ENCODE measurements at places on chromosomes 5 and 9.
A peak's percentile ranks its signal among the peaks of the same experiment; 100 is the strongest.

GRCh38 chr5:87339986-87340385 lies 72.3 kb downstream of the RASA1 start:
- no peak for DNase-seq

DNA sequence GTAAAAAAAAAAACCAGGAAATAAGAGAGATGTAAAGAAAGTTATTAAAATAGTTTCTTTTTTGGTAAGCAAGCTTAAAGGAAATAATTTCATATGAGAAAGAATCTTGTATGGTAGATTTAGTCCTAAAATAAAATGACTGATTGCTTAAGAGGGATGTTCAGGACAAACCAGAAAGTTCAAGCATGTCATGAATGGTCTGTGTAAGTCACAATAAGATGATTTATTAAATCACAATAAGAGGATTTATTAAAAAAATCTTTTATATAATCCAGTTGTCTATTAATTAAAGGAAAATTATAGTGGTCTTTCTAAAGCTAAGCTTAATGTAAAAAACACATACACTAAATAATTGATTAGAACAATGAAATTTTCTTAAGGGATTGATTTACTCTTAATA lies 91.8 kb upstream of the OR13F1 start:
- no peak for DNase-seq

DNA sequence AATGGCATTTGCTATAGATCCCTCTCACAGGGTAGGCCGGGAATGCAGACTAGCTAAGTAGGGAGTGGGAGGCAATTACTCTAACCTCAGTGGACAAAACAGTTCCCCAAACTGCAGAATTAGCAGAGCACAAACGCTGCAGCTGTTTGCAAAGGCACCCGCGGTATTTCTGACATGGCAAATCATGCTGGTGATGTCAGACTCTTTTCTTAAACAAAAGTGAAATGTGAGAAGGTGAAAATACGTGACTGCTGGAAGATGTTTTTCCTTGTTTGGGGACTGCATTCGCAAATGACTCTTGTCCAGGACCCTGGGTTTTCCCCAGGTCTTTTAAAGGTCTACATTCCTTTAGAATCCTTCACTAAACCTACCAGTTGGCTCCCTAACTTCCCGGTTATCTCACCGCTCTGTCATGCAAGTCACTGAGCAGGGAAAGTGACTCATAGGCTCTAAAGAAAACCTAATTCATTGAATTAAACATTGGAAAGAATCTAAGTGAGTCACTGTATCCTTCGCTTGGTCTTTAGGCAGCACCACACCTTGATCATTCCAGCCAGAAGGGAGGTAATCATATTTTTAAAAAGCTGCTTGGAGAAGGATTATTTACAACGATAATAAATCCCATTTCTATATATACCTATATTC lies 91.5 kb upstream of the DNAH5 start:
- DNase-seq: peak; percentile 96

GRCh38 chr5:169832304-169832703 lies 148.0 kb downstream of the INSYN2B start:
- DNase-seq: no peak

GRCh38 chr5:153086486-153086885 lies 404.0 kb upstream of the GRIA1 start:
- DNase-seq: no peak

- DNase-seq: peak; percentile 3
These were observed 209.4 kb upstream of the TLE4 start for GRCh38 chr9:79362100-79363081.

DNA sequence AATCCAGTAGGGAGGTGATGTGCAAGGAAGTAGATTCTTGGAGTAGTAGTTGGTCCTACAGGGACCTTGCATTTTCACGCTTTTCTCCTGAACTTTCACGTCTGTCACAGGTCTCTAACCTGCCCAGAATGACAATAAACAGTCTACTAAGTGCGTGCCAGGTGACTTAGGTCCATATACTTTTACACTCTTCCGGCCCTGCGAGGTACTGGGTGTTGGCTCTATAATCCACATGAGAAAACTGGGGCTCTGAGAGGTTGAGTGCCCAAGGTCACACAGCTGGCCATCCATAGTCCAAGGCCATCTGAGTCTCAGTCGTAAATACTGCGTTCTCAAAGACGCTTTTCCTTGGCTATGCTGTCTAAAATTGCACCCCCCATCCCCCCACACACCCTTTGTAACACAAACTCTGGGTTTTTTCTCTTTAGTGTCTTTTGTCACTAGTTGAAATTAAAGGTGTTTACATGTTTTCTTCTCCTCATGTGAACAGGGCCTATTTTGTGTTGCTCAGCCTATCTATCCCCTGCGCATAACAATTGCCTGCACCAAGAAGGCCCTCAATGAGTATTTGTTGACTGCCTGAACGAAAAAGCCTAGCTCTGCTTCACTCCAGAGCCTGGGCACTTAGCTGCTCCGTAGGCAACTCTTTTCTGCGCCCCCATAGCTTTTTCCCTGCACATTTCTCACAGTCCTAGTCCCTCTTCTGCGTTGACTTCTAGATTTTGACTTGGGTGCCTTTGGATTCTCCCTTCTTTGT lies 943 bp downstream of the SFXN1 start:
- DNase-seq: no peak

GRCh38 chr9:14272927-14273528 lies 40.9 kb downstream of the NFIB start:
- peak; percentile 52 for DNase-seq

DNA sequence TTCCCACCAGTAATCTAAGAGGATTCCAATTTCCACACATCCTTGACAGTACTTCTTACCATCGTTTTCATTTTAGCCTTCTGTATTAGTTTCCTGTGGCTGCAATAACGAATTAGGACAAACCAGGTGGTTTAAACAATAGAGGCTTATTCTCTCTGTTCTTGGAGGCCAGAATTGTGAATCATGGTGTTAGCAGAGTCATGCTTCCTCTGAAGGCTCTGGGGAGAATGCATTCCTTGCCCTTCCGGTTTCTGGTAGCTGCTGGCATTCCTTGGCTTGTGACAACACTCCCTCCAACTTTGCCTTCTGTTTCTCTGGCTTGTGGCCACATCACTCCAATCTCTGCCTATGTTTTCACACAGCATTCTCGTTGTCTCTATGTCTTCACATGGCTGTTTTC lies 23.5 kb downstream of the RIGI start:
- DNase-seq: peak; percentile 85

DNA sequence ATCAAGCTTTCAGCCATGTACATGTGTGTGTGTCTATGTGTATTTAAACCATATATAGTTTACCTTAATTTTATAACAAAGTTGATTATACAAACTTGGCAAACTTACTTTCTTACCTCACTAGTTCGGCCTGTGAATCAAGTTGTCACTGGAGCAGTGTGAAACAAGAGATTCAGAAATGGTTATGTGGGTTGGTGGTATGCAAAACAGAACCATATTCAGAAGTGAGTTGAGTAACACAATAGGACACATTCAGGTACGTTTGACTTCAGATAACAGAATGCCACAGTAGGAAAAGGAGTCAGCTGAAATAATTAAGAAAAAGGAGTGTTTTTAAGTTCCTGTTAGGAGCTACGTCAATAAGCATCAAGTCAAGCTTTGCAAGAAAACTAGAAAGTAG lies 21.5 kb downstream of the XPA start:
- no peak for DNase-seq

DNA sequence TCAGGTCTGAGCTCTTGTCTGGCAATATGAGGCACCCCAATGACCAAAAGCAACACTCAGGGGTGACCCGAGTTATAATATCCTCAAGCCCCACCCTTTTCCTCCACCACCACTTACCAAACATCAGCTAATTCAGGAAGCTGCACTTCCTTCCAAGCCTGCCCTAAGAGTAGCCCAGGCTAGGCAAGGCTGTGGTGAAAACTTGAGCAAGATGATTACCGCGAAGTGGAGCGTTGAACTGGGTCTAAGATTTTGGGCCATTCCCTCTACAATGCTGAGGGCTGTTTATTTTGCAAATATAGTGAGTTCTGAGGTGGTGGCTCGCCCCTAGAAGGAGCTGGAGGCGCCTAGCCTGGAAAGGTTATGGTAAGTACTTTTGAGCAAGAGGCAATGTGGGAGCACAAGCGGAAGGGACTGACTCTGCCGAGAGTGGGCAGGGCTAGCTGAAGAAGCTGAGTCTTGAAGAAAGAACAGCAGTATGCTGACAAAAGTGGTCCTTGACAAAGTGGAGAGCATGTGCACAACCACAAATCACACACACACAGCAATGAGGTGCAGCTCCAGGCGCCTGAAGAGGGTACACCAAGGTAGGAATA lies at the start of gene HK3:
TSS of gene HK3 (minus strand) at position 51 of the 596 bp plus-strand sequence. CDS start 3,187 bp downstream, outside the sequence.
- DNase-seq: peak; percentile 22

GRCh38 chr9:126661521-126662251 lies 48.0 kb downstream of the LMX1B start:
- DNase-seq: peak; percentile 62

GRCh38 chr9:111050819-111051218 lies 12.5 kb upstream of the LPAR1 start:
- no peak for DNase-seq

GRCh38 chr9:17160327-17160726 lies 25.5 kb downstream of the CNTLN start:
- DNase-seq: no peak

DNA sequence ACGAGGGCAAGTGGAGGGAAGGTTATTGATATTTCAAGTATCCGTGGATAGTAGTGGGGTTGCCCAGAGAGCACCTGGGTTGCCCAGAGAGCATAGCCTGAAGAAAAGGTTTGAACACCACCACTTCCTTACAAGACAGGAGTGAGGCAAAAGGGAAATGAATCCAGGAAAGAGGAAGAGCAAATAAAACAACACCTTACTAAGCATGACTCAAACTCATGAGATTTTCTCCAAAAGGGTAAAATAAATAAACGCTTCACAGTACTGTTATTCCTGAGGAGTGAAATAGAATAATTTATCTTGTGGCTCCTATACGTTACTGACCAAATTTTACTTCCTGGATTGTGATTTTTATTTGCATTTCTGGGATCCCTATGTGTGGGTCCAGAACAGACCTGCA lies 65.2 kb upstream of the PTPRD start:
- DNase-seq: no peak

GRCh38 chr5:32777222-32777621 lies 66.1 kb downstream of the NPR3 start:
- no peak for DNase-seq

DNA sequence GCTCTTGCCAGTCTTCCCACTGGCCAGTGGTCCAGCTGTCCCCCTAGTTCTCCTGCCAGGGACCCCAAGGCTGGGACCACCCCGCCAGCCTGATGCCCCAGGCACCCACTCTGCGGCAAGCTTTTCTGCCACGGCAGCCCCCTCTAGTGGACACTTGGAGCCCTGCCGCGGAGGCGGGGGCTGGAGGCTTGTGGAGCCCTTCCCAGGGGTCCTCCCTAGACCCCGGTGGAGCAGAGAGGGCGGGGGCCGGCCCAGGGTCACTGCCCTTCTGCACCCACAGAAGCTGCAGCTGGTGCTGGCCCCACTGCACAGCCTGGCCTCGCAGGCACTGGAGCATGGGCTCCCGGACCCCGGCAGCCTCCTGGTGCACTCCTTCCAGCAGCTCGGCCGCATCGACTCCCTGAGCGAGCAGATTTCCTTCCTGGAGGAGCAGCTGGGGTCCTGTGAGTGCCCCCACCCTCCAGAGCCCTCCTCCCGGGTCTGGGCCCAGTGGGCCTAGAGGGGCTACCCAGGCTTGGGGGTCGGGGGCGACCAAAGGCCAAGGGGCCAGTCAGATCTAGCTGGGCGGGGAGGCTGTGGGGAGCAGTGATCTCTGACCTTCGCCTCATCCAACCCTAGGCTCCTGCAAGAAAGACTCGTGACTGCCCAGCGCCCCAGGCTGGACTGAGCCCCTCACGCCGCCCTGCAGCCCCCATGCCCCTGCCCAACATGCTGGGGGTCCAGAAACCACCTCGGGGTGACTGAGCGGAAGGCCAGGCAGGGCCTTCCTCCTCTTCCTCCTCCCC lies 9.1 kb downstream of the EGFL7 start:
- DNase-seq: peak; percentile 62

DNA sequence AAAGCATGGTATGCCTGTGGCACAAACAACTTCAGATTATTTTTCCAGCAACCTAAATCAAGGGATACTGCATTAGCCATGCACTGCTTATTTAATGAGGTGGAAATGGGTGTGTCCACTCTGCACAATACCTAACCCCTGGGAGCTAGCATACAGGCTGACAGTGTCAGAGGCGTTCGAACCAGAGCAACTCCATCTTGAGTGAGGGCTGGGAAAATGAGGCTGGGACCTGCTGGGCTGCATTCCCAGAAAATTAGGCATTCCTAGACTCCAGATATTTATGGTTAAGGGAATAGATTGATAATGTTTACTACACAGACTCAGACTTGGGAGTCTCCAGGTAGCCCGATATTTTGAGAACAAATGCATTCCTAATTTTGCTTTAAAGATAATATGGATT lies 2.8 kb downstream of the FGF1 start:
- DNase-seq: no peak

GRCh38 chr9:33517373-33517772 lies 6.7 kb upstream of the ANKRD18B start:
- peak; percentile 53 for DNase-seq

DNA sequence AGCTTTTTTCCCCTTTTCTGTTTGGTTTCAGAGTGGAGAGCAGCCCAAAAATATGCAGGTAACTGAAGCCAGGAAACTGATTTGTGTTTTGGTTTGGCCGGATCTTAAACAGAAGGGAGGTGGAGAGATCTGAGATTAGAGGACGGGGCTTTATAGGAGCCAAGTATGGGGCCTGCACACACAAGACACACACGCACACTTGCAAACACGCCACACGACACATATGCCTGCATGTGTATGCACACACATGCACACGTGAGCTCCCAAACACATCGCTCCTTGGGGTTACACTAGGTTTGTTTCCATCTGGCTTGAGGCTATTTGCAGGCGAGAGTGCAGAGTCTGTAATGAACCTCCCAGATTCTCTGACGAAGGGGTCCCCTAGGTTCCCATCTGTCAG lies 18.3 kb downstream of the BTNL9 start:
- no peak for DNase-seq

DNA sequence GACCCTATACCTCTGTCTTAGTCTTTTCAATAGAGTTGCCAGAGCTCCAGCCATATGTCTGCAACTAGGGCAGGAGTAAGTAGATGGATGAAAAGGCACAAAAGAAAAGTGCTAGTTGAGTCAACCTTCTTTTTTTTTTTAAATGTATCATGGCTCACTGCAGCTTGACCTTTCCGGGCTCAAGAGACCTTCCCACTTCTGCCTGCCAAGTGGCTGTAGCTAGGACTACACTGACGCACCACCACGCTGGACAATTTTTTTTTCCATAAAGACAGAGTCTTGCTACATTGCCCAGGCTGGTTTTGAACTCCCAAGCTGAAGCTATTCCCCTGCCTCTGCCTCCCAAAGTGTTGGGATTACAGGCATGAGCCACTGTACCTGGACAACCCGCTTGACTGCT lies 27.3 kb downstream of the FOXE1 start:
- no peak for DNase-seq

- DNase-seq: no peak
These were observed 45.4 kb downstream of the ABCA1 start for GRCh38 chr9:104882566-104882965.

Measured in endothelial cell of umbilical vein (primary cell).